ENCODE measurements at places on chromosomes 2 and 18. TPM values are rescaled to one million over a fixed set of nuclear protein-coding genes. Genes with fewer than 3 reads are reported as not detected.

The ADD2 gene
- polyA plus RNA-seq: 7.0 TPM

DNA sequence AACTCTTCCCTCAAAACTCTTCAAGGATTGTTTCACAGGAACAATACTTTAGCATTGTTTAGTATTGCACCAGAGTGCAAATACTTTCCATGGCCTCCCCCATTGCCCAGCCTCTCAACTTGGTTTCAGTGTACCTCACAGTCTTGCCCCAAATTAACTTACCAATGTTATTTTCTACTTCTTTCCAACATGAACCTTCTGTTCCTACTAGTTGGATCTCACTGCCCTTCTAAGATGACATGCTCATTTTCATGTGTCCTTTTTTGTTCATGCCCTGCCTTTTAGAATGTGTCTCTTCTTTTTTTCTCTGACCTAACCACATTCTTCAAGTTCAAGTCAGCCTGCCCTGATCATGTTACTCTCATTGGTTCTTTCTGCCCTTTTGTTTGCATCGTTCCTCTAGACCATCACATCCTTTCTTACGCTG, 4.1 kb downstream of the SPATS2L start:
- no peak for DNase-seq

GRCh38 chr2:2669316-2669715, 338.2 kb upstream of the MYT1L start:
- no peak for DNase-seq

DNA sequence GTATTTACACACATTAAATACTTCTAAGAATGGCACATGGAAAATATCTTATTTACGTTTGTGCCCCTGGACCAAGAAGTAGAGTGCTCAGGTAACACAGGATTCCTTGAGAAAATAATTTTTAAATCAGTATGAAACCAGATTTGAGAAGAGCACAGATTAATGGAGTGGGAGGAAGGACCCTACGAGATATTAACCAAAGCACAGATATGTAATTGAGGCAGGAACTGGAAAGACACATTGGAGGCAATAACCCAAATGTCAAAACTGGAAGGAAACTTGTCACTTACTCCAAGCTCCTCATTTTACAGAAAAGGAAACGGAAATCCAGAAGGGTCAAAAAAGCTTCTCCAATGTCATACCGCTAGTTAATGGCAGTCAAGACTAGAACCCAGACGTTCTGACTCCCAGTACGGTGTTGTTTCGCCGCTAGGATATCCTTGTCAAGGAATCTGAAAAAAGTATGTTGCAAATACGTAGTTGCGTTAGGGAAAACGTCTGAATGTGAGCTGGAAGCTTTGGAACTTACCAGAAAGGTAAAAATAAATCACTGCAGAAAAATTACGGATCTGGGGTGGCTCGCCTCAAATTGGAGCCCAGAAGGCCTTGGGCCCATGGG, 634 bp downstream of the MTIF2 start:
- DNase-seq: no peak

DNA sequence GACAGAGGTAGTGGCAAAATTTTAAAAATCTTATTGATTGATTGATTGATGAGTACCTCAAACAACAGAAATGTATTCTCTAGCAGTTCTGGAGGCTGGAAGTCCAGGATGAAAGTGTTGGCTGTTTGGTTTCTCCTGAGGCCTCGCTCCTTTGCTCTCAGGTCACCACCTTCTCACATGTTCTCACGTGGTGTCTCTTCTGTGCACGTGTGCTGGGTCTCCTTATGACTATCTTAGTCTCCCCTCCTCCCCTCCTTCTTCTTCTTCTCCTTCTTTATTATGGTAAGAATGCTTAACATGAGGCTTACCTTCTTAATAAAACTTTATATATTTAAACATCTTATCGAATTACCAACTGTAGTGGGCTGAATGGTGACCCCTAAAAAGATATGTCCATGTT, 446.0 kb upstream of the SPHKAP start:
- DNase-seq: no peak

The PARD6G gene
- 30.7 TPM for polyA plus RNA-seq
